Esophagus (tissue), 2 donors: ENCODE measurements at places on chromosomes 7 and 10. TPM values are rescaled to one million over a fixed set of nuclear protein-coding genes. Genes with fewer than 3 reads are reported as not detected.

Gene CCL24
- 0.68 TPM for polyA plus RNA-seq

Gene NRBF2
- 6.7 TPM for polyA plus RNA-seq

Gene LBX1
- not detected for polyA plus RNA-seq

Gene CYP2C19
- polyA plus RNA-seq, result 0.35 TPM

Gene CCDC3
- polyA plus RNA-seq, result 24.3 TPM

Gene AP5Z1
- 22.1 TPM for polyA plus RNA-seq

Gene GPAM
- 1.1 TPM for polyA plus RNA-seq

Gene ASZ1
- not detected for polyA plus RNA-seq

Gene TMEM196
- not detected for polyA plus RNA-seq

Gene SLC39A12
- not detected for polyA plus RNA-seq

Gene HOXA13
- not detected for polyA plus RNA-seq

Gene STK31
- 1.1 TPM for polyA plus RNA-seq

Gene KEL
- polyA plus RNA-seq, result 0.61 TPM

Gene PWWP2B
- polyA plus RNA-seq, result 17.6 TPM

Gene MSMB
- polyA plus RNA-seq, result 0.26 TPM

Gene CPA2
- 0.14 TPM for polyA plus RNA-seq

Gene PTPRE
- polyA plus RNA-seq, result 5.5 TPM

Gene CUBN
- polyA plus RNA-seq, result 0.22 TPM

Gene MORN4
- 1.1 TPM for polyA plus RNA-seq

Gene CCDC136
- polyA plus RNA-seq, result 1.4 TPM

Gene MYH16
- not detected for polyA plus RNA-seq

Gene CDHR1
- 5.0 TPM for polyA plus RNA-seq

Gene NOD1
- 6.1 TPM for polyA plus RNA-seq

Gene CALHM3
- polyA plus RNA-seq, result not detected

Gene BTBD16
- polyA plus RNA-seq, result 0.20 TPM

Gene MAP3K8
- 13.7 TPM for polyA plus RNA-seq

Gene GIMAP4
- polyA plus RNA-seq, result 5.3 TPM

Gene VSTM2A
- polyA plus RNA-seq, result not detected

Gene INSYN2A
- polyA plus RNA-seq, result not detected

Gene PAPSS2
- polyA plus RNA-seq, result 1.3 TPM

Gene ZNF804B
- polyA plus RNA-seq, result not detected

Gene RSPH10B
- 0.08 TPM for polyA plus RNA-seq

Gene CPA4
- 41.2 TPM for polyA plus RNA-seq

Gene CDHR3
- 0.88 TPM for polyA plus RNA-seq

Gene GRK5
- 3.1 TPM for polyA plus RNA-seq

Gene SPAG6
- not detected for polyA plus RNA-seq

Gene NMT2
- polyA plus RNA-seq, result 4.0 TPM

Gene SCIN
- polyA plus RNA-seq, result 10.4 TPM

Gene TBRG4
- polyA plus RNA-seq, result 38.3 TPM

Gene ADARB2
- polyA plus RNA-seq, result 0.33 TPM

Gene SPDYE8
- polyA plus RNA-seq, result not detected

Gene C10orf67
- 0.08 TPM for polyA plus RNA-seq

Gene SKIDA1
- 0.22 TPM for polyA plus RNA-seq

Gene PRPS1L1
- polyA plus RNA-seq, result not detected

Gene PODXL
- 3.4 TPM for polyA plus RNA-seq

Gene RAMP3
- 12.1 TPM for polyA plus RNA-seq

Gene ACTR1A
- 56.1 TPM for polyA plus RNA-seq

Gene TBC1D12
- polyA plus RNA-seq, result 9.1 TPM

Gene PYROXD2
- 1.2 TPM for polyA plus RNA-seq

Gene HOXA6
- 0.19 TPM for polyA plus RNA-seq

Gene CCDC186
- 6.1 TPM for polyA plus RNA-seq
